ENCODE measurements at places on chromosomes 16 and 17.

GRCh38 chr17:48045316-48046001 lies 2.7 kb upstream of the NFE2L1 start:
- no peak for DNase-seq

- DNase-seq, result no peak
Observed at GRCh38 chr17:72063262-72063661, 57.6 kb upstream of the SOX9 start.

DNA sequence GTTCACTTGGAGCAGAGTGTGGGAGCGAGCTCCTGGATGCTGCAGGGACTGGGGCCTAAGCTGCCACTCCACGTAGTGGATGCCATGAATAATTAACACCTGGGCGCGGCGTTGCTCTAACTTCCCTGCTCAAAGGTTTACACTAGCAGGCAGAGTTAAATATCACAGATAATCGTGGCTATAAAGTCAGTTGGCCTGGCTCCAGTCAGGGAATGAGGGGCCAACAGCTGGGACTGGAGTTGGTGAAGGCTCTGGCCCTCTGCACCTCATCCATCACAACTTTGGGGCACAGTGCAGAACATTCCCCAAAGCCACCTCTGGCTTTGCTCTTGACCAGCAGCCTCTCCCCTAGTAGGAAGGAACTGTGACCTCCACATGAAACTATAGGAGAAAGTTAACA lies 10.9 kb downstream of the HOXB4 start:
- DNase-seq, result no peak

- no peak for DNase-seq
Observed at GRCh38 chr17:164303-165235, 16.9 kb downstream of the DOC2B start.

DNA sequence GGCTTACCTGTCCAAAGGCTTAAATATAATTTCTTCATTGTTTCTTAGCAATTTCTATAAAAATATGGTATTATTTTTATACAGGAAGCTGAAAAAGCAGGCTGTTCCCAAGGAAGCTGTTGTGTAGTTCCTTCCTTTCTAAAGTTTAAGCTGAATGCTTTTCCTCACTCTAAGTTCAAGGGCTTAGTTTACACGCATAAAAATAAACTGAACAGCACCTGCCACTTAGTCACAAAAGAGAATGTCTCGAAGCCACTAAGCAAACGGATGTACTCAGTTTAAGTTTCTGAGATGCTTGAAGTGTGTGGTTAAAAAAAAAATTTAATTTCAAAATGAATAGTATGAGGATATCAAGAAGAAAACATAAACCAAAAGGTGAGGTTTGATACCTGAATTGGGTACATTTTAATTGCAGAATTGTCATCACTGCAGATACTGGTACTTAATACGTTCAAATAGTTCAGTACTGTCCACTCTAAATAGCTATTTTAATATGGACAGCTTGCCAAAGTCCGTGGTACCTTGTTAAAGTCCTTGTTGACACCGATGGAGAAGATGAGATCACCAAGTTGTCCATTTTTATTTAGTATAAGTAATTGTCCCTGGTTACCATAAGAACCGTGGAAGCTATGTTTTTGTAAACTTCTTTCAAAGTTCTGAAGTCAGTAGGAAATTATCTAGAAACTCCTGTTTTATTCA lies 38.1 kb downstream of the MRTFB start:
- DNase-seq, result no peak

All from NCI-H1105 (cell line).